Suppressor macrophage (primary cell): ENCODE measurements at places on chromosomes 1 and 21.

DNA sequence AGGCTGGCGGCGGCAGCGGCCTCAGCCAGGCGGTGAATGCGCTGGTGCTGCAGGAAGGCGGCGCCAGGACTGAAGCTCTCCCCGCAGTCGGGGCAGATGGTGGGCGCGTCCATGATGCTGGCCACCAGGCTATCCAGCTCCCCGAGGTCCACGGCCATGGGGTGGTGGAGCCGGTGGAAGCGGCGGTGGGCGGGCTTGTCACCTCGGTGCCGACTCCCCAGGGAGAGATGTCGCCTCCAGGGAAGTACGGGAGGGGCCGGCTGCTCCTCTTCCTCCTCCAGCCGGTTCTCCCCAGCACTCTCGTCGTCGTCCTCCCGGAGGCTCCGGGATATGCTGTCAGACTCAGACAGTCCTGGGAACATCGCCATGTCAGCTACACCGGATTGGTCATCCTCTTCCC, 24.4 kb downstream of the ZNF697 start:
- DNase-seq = no peak

GRCh38 chr1:224851210-224851847, 78.1 kb upstream of the DNAH14 start:
- peak; percentile 89 for DNase-seq

DNA sequence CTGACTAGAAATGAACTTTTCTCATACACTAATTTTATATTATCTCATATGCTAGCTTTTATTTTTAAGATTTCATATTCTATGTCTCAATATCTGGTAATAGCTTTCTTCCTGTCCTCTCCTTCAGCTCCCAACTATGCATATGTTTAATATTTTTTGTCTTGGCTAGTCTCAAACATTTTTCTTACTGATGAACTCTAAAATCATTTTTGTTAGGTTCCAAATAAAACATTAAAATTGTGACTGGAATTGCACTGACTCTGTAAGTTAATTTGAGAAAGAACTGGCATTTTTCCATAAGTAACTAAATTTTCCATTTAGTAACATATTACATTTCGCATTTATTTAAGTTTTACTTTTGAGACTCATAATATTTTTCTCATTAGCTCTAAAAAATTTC, 368.5 kb upstream of the DPYD start:
- DNase-seq = no peak

GRCh38 chr1:193589597-193590040, 403.2 kb upstream of the B3GALT2 start:
- peak; percentile 42 for DNase-seq

DNA sequence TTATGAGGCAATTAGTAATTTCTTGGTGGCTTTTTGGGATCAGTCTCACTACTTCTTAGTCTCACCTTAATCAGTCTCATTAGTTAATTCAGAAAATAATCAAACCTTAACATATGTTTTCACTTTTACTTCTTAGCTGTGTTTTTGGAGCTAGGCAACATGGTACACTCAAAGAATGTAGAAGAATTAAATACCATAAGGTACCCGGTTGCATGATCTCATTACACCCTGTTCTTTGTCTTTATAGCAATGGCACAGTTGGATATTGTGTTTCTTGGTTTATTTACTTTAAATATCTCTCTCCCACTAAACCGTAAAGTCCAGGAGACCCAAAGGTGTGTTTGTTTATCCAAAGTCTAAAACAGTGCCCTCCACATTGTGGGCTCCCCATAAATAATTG, 132.3 kb downstream of the TNFSF18 start:
- DNase-seq = no peak

DNA sequence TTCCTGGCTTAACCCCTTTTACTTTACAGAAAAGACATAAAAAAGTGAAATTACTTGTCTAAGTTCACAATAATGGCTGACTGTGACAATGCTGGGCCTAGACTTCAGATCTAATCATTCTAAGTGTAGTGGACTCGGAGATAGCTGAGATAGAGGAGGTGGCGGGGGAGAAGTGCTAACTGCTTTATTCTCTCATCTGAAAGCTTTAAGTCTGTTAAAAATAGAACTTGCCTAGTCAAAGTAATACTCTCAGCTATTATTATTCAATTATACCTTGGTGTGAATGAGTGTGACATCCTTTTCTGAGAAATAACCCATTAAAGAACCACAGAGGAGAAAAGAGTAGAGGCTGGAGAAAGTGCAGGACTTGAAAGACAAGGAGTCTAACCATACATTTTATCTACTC, 96.1 kb upstream of the OLIG2 start:
- no peak for DNase-seq

DNA sequence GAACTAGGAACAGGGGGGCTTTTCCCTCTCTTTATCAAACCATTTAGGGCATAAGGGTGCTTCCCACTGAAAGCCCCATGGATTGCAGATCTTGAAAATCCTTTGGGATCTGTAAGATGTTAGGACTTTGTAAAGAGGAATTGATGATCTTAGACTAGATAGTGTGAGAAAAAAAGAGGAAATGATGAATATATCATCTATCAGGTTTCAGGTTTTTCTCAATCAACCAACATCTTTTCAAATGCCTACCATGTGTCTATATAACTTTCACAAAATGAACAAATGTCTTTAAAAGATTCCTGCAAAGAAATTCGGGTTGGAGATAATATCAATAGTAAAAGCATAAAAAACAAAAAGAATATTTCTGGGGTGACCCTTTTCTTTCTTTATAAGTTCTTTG, 50.1 kb downstream of the KCNC4 start:
- no peak for DNase-seq

- DNase-seq = peak; percentile 79
Measured at GRCh38 chr1:23865543-23865930, 2.6 kb downstream of the FUCA1 start.

DNA sequence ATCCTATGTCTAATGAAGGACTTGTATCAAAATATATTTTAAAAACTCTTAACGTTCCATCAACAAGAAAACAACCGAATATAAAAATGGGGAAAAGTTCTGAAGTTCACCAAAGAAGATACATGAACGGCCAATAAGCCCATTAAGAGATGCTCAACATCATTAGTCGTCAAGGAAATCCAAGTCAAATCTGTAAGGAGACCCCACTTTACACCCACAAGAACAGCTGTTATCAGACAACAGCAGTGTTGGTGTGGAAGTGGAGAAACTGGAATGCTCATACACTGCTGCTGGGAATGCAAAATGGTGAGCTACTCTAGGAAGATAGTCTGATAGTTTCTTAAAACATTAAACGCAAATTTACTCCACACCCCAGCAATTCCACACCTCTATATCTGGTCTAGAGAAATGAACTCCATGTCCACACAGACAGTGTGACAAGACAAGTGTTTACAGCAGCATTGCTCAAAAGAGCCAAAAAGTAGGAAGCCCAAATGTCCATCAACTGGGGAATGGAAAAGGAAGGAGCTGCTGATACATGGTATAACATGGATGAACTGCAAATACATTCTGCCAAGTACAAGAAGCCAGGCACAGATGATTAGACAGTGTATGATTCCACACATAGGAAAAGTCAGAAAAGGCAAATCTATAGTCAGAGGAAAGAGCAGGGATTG, 18.5 kb downstream of the UBE2G2 start:
- DNase-seq = no peak

GRCh38 chr1:175900171-175900570, 156.8 kb upstream of the TNR start:
- no peak for DNase-seq

GRCh38 chr1:229141689-229142377, 129.1 kb upstream of the RAB4A start:
- no peak for DNase-seq

GRCh38 chr1:55071477-55071876, 32.1 kb downstream of the PCSK9 start:
- no peak for DNase-seq

DNA sequence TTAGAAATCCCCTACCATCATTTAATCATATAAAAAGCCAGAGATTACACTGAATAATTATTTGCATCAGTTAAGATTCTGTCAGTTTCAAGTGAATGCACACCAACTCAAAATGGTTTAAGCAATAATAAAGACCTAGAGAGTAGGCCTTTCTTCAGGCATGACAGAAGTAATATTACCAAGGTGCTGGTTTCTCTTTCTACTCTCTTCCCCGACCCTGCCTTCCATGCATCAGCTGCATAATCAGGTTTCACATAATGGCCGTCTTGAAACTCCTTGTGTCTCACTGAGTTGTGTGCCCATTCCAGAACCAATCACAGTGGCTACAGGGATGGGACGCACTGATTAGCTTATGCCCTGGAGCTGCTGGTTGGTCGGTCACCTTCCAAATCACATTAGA, 103.5 kb upstream of the SERTAD4 start:
- DNase-seq = no peak

DNA sequence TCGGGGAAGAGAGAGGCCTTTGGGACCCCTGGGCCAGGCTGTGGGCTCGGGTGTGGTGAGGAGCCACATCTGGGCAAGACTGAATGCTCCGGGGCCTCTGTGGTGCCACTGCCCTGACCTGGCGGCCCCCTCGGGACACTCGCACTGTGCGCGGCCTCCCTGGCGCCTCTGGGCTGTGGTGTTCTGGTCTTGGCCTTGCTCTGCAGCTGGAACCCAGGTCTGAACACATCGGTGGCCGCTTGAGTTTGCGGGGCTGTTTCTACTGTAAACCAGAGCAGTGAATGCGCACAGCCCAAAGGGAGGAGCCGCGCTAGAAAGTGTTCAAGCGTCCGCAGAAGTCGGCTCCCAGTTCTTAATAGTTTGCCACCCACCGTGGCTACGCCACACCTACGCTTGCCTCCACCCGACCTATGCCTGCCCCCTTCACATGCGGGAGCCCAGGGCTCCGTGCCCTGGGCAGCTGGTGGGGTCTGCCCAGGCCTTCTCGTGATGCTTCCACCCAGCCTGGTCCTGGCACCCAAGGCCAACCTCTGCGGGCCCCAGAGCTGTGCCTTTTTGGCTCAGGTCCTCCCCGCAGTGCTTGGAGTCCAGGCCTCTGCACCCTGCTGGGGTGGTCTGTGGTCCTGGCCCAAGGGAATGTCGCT, 4.4 kb downstream of the PDE9A start:
- DNase-seq = no peak

- DNase-seq = peak; percentile 27
Measured at GRCh38 chr1:78651241-78651640, 1.6 kb downstream of the IFI44 start.

DNA sequence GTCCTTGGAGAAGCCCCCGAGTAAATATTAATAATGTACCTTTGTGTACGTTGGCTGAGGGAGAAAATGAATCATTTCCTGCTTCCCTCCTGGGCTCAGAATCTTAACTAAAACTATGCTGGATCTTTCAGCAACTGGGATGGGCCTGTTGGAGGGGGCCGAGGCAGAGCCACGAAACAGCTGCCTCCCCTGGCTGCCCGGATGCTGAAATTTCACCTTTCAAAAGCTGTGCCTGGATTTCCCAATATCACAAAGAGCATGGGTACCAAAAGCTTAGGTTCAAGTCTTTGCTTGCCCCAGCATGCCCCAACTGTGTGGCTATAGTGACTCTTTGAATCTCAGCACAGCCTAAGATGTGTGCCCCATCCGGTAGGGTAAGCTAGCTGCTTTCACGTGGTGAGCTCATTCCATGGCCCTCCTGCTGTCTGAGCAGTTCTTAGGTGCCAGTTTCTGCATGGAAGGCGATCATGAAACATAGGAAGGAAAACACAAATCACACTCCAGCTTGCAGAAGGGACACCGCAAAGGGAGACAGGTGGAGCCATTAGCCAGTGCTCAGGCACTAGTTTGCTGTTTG, 473.5 kb downstream of the PTPRU start:
- no peak for DNase-seq

DNA sequence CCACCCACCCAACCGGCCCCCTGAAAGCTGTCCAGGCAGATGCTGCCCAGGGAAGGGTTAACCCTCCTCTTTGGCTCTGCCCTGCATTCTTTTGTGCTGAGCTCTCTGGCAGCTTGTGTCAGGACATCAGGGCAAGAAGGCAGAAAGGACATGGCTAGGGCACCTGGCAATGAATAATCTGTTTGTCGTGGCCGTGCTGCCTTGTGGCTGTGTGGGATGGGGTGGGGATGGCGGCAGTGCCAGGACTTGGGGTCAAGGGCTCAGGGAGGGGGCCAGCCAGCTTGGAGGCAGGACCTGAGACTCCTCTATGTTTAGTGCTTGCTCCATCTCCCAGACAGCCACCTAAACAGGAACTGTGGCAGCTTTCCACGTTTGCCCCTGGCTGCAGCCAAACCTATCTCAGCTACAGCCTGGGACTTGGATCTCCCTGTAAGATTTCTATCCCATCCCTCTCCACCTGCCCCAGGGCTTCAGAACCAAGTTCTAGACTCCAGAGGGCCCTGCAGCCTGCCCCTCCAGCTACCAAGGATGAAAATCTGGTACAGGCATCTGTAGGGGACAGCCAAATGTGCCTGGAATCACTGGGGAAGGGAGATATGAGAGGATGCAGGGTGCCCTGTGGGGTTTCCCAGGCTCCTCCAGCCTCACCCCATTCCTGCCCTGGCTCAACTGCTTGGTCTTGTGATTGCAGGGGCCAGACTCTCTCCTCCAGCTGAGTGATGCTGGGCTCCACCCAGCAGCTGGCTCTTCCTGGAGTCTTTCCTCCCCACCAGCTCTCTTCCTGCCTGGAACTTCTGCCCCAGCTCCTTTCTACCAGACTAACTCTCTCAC, 9.6 kb upstream of the GPR37L1 start:
- DNase-seq = no peak

GRCh38 chr1:200889571-200889970, 5.1 kb upstream of the INAVA start:
- DNase-seq = no peak

- no peak for DNase-seq
Measured at GRCh38 chr21:41891132-41891531, 12.0 kb upstream of the PRDM15 start.

GRCh38 chr1:233738396-233738795, 124.5 kb downstream of the KCNK1 start:
- DNase-seq = no peak

- DNase-seq = no peak
Measured at GRCh38 chr1:224448453-224449017, 13.9 kb upstream of the WDR26 start.

- no peak for DNase-seq
Measured at GRCh38 chr1:172507741-172508140, 25.2 kb upstream of the SUCO start.

- DNase-seq = no peak
Measured at GRCh38 chr1:228152918-228153258, 3.2 kb downstream of the GJC2 start.

- no peak for DNase-seq
Measured at GRCh38 chr1:11592752-11593151, 61.5 kb downstream of the FBXO2 start.

GRCh38 chr1:6348511-6349191, 44.9 kb downstream of the ACOT7 start:
- DNase-seq = peak; percentile 49

DNA sequence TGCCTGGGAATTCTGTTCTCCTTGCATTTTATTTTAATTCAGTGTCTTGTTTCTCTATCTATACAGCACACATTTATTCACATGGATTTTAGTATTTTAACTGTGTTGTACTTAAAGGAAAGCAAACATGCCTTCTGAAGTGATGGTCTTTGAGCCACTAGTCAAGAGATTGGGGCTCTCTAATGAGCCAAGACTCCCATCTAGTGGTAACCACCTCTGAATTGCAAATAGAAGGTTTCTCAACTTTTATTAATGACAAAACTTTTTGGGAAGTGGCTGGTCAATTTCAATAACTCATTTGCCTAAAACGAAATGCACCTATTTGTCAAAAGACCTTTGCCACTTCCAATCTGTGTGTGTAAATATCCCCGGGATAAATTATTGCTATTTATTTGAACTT, 199.6 kb downstream of the LTN1 start:
- DNase-seq = no peak

- no peak for DNase-seq
Measured at GRCh38 chr1:22217811-22218460, 75.0 kb upstream of the WNT4 start.

GRCh38 chr1:20480243-20480944, 5.6 kb downstream of the CAMK2N1 start:
- no peak for DNase-seq

- peak; percentile 38 for DNase-seq
Measured at GRCh38 chr1:114455102-114455785, 55.8 kb downstream of the TRIM33 start.
